ENCODE measurements at places on chromosomes 1 and 21.

DNA sequence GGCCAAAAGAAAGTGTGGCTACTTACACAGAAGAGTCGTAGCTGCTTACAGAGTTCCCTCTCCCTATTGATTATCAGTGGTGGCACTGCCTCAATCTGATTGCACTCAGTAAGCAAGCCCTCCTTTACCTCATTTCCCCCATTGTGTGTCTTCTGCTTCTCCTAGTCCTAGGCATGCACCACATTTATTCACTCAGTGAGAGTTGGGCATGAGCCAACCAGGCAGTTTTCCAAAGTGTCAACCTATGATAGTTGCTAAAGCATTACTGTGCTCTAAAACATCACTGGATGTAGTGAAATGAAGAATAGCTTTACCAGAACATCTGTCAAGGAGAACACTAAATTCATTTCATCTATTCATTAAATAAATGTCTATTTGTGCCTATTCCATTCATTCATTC is 19.3 kb downstream of the GJA5 start:
- no peak for DNase-seq

GRCh38 chr21:29265690-29266479 is 32.8 kb upstream of the BACH1 start:
- no peak for DNase-seq

GRCh38 chr1:39441797-39442196 is 49.6 kb upstream of the BMP8A start:
- no peak for DNase-seq

DNA sequence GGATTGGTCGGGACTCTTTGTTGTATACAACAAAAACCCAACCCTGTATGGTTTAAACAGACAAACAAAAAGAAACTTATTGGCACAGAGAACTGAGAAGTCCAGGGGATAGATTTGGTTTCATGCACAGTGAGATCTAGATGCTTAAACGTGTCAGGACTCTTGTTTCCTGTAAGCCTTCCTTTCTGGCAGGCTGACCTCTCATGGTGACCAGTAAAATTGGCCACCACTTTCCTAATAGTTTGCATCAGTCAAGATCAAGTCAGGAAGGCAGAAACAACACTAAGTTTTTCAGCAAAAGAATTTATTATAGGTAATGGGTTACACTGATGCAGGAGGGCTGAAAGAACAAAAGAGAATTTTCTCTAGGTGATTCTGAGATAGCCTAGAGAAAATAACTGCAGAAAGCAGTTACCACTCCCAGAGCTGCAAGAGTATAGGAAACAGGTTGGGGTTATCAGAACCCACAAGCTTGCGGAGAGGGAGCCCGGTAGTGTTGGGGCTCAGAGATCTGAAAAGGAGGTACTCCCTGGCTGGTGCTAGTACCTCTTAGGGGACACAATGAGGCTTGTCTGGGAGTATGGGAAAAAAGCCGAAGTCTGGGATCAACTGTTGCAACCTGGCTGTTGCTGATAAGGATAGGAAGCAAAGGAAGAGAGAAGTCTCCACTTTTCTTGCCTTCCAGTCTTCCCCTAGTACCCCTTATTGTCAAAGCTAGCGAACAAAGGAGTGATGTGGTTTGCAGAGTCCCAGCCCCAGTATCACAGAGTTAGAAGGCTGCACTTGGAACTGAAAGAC is 21.4 kb downstream of the CITED4 start:
- DNase-seq, result no peak

DNA sequence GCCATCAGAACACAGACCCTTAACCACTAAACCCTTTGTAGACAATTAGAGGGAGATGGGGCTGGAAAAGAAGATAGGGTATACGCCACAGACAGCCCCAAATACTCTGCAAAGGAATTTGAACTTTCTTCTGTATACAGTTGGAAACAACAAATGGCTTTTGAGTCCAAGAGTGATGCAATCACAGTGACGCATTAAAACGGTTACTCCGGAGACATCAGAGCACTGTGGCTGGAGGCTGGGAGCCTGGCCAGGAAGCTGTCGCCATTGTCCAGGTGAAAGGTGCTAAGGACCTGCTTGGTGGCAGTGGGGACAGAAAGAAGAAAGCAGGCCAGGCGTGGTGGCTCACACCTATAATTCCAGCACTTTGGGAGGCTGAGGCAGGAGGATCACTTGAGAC is 4.2 kb downstream of the FLAD1 start:
- DNase-seq, result no peak
